ENCODE measurements at places on chromosomes 5 and 9.
A peak's percentile ranks its signal among the peaks of the same experiment; 100 is the strongest.

DNA sequence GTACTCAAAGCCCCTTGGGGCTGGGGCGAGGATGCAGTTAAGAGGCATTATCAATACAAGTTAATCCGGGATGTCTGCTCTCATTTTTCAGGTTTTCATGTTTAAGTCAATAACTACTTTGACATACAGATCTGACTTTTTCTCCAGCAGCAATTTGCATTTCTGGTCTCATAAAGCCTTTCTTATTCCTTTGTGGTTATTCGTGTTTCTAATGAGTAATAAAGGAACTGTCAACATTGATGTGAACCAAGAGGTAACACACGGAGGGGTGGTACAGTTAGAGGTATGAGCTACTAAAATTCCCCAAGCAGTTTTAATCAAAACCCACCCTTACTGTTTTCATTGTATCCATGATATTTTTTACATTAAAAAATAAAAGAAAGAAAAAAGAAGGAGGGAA, 138.0 kb upstream of the NFIB start:
- no peak for DNase-seq

- DNase-seq: no peak
These were observed 275.2 kb upstream of the PCSK5 start for GRCh38 chr9:75615284-75615683.

- no peak for DNase-seq
These were observed 114.7 kb upstream of the ADAMTS19 start for GRCh38 chr5:129345213-129345924.

DNA sequence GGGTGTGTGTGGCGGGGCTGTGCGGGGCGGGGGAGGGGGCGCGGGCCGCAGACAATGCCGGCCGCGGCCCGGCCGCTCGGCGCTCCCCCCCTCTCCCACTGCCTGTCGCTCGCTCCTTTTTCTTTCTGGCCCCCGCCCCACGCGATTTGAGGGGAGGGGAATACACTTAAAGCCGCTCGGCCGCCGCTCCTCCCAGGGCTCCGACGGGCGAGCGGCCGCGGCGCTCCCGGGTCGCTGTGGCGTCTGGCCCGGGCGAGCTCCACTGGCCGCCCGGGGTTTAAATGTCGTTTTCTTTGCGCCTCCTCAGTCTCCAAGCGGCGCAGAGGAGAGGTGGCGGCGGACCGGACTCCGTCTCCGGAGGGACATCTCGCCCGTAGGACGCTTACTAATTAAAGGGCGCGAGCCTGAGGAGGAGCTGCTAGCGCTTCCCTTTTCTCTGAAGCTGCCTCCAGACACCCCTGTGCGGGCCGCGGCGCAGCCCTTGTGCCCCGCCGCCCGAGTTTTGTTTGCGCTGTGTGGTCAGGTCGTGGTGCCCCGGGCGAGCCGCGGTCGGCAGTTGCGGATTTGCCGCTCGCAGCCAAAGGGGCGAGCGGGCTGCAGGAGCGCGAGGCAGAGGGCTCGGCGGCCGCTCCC, 1.4 kb downstream of the ZSWIM6 start:
- peak; percentile 46 for DNase-seq

GRCh38 chr5:169204788-169205400, 96.0 kb downstream of the SLIT3 start:
- no peak for DNase-seq
